ENCODE measurements at places on chromosomes 5 and 9.

DNA sequence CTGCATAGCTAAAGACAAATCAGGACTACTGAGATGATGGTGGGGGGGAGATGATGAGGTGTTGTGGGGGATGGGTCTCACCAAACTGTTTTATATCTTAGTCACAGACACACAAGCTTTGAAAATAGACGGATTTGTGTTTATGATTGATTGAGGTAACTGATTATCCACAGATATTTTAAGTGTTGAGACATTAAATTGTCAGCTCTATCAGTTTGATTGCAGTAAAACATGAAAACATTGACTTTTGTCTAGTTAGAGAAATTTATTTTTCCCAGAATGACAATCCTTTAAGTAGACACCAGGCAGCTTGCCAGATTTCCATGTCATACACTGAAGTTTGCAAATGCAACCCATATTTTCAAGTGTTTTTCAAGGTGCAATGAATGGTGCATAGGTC lies 149.8 kb downstream of the NR2F1-AS1 start:
- peak; percentile 14 for DNase-seq

- no peak for DNase-seq
These were observed 5.8 kb upstream of the CARD19 start for GRCh38 chr9:93090091-93090655.

- DNase-seq = no peak
These were observed 612 bp downstream of the UGT3A2 start for GRCh38 chr5:36066001-36066539.

- peak; percentile 99 for DNase-seq
These were observed 184.8 kb downstream of the PBX3 start for GRCh38 chr9:125932012-125932411.

GRCh38 chr5:137114529-137114928 lies 384.6 kb downstream of the SPOCK1 start:
- DNase-seq = peak; percentile 25

- peak; percentile 3 for DNase-seq
These were observed 207.3 kb downstream of the TMEM38B start for GRCh38 chr9:105901514-105902109.

- peak; percentile 69 for DNase-seq
These were observed 90.7 kb downstream of the MEF2C start for GRCh38 chr5:88792144-88792840.

DNA sequence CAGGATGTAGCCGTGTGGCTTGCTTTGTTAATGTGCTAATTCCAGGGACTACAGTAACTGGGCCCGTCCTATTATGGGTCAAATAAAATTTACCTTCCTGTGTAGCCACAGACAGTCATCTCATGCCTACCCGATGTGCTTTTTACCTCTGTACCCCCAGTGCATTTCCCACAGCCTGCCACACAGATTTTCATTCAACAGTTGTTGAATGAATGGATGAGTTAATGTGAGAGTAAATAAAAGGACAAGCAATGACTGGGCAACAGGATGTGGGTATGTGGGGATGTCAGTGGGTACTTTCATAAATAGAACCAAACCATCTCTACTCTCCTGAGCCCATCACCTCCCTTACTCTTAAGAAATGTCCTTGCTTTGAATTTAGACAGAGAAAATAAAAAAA lies 441.2 kb upstream of the ZNF462 start:
- no peak for DNase-seq

DNA sequence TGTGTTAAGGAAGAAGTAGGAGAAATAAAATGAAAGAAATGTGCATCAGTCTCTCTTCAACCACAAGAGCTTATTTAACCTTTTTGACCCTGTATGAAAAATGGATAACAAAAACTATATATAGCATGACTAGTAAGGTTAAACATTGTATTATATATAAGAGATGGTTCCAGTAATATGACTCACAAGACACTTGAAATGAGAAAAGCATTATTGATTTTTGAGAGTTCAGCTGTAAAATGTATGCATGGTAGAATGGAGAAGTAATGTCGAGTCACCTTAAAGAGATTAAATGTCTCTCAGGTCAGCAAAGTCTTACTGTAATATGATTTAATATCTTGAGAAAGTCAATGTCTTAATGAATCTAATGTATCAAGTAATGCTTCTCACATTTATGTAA lies 860.9 kb downstream of the TAF11L14 start:
- no peak for DNase-seq

DNA sequence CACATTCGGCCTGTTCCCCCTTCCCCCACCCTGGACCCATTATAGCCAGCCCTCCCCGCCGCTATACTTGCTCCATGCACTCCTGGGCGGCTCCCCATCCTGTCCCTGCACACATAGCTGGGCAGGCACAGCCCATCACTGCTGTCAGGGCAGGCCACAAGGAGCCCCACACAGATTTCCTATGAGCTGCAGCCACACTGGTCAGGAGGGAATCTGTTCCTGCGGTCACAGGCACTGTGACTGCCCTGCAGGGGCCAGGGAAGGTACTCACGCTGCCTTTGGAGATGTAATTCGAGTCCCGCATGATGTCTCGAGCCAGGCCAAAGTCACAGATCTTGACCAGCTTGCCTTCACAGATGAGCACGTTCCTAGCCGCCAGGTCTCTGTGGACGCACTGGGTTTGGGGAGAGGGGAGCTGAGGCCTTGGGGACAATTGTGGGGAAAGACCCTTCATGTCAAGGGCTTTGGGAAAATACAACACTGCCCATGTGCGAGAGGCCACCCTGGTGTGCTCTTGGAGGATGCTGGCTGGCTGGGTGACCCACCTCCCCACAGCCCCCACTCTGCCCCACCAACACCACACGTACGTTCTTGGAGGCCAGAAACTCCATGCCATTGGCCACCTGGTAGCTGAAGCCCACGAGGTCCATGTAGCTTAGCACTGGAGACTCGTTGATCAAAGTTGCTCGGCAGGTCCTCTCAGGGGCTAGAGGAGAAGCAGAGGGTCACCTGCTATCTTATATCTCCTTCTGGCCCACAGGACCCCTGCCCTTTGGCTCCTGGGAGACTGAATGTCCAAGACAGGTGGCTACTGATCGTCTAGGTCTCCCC lies 34.5 kb upstream of the CSF1R start:
- no peak for DNase-seq

DNA sequence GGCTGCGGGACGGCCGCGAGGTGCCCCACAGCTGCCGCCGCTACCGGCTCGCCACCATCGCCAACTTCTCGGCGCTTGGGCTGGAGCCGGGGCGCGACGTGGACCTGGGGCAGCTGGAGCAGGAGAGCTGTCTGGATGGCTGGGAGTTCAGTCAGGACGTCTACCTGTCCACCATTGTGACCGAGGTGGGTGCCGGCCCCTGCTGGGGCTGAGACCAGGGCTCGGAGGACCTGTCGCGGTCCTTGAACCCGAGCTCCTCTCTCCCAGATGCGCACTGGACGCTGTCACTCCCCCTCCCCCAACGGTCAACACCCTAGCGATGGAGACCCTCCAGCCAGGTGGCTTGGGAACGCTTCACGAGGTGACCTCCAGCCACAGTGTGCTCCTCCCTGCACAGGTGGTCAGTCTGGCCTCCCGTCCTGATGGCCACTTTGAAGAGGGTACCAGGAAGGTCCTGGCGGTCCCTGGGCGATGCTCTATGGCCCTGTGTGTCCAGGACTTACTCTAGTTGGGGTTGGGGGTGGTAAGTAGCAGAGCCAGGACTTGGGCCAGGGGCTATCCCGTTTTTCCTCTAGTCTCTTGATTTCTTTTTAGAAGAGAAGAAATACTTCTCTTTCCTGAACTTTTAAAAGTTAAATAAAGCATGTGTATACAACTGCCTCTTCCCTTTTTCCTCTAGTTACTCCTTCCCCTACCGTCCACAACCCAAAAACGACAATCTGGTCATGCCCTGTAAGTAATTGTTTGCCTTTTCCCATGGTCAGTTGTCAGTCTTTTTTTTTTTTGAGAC lies 866 bp downstream of the SLC22A5 start:
- DNase-seq = no peak

- no peak for DNase-seq
These were observed 215.3 kb downstream of the TLR4 start for GRCh38 chr9:117919538-117919937.

DNA sequence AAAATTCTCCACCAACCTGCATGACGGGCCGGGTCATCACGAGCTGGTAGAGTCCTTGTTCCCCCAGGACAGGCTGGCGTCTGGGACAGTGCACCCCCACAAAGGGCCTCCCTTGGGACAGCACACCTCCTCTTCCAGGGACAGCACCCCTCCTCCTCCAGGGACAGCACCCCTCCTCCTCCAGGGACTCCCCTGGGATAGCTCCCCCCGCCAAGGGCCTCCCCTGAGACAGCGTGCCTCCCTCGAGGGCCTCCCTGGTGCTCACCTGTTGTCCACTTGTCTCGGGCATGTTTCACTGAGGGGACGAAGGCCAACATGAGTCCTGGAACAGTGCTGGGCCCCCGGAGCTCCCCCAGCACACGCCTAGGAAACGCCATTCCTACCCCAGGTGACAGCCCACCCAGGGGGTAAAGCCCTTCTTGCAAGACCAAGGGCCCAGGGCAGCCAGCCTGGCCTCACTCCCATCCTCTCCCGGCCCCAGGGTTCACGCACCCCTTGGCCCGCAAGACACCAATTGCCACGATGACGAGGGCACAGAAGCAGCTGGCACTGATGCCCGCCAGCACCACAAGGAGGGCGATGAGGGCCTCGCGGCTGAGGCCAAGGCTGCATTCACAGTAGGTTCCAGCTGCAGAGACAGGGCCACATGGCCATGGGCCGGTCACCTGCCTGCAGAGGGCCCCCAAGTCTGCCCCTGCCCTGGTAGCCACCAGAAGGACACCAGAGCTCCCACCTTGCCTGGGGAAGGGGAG lies 531 bp downstream of the TMEM210 start:
- DNase-seq = no peak

GRCh38 chr9:134863941-134864820 lies 16.4 kb upstream of the FCN2 start:
- DNase-seq = no peak

DNA sequence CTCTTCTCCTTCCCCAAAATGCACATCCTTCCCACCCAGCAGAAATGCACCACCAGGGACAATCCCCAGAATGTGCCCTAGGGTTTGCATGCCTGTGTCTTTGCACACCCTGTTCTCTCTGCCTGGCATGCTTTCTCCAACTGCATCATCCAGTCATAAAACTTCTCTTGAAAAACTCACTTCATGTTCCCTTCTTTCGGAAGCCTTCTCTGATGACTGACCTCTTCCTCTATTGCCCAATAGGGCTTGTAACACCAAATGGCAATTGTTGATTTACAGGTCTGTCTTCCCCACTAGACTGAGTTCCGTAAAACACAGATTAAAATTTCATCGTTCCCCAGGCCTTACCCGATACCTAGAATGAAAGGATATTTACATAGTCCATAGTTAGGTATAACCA lies 83.1 kb upstream of the SPOCK1 start:
- DNase-seq = no peak

GRCh38 chr9:26662476-26662875 lies 230.1 kb downstream of the CAAP1 start:
- DNase-seq = no peak

- no peak for DNase-seq
These were observed 1413.1 kb upstream of the CDH6 start for GRCh38 chr5:29780401-29780800.

DNA sequence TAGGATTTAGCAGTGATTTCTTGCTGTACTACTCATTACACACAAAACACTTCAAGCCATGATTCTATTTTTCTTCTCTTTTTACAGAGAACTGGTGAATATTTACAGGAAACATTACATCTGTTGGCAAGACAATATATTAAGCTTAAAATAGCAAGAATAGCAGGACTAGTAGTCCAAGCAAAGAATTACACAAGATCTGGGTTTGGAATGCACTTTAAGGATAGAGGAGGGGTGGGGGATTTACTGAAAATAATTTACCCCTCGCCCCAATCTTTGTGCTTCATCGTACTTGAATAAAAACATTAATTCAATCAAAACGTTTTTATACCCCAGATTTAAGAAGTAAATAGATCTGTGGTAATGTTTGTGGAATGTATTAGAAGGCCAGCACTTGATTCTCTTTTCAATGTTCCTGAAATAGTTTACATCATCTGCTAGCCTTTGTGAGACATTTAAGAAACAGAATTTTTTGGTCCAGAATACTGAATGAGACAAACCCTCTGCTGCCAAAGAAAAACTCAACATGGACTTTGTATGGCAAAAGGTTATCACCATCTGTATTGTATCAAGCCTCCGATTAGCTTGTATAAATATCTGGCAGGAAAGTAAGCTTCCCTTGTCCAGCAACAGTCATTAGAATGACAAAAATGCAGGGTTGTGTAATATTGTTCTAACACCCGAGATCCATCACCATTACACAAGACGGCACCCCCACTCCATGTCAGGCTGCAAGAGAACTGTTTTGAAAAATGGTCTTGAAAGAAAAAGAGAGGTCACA lies 23.8 kb downstream of the SVEP1 start:
- DNase-seq = peak; percentile 88

DNA sequence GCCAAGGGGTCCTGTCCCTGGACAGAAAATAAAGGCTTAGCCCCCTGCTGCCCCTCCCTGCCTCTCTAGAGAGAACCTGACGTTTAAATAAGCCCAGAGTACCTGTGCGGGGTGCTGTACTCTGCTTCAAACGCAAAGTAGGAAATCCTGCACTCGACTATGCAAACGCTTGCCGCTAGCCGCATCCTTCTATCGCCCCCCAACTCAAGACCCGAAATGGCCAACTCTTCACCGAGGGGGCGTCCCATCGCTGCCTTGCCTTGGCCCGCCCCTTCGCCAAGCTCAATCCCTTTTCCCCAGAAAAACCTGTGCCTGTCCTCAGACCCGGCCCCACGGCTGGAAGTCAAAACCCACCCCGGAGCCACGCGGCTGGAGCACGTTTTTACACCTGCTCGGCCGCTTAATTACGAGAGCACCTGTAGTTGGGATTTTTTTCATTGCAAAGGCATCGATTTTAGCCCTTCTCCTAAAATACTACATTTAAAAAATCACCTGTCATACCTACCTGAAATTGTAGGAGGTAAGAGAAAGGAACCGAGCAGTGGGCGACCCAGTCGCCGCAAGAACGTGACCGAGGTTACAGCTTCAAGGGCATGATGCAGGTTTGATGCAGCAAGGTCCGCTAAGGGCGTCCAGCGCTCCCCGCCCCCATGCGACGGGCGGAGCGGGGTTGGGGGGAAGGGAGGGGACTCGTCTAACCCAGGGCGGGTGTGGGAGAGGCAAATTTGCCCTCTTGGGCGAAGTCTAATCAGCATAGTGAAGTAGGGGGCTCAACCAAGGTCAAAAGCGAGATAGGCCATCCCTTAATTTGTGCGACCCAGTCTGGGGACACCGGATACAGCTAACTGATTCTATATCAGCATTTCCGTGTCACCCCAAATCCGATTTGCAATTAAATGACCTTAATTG lies 3.5 kb downstream of the ELAVL2 start:
- DNase-seq = no peak

GRCh38 chr9:85263288-85263687 lies 478.5 kb downstream of the AGTPBP1 start:
- no peak for DNase-seq

- no peak for DNase-seq
These were observed 179.9 kb downstream of the DTWD2 start for GRCh38 chr5:118808441-118808840.

GRCh38 chr9:131776473-131776872 lies 36.6 kb upstream of the RAPGEF1 start:
- DNase-seq = peak; percentile 36

- no peak for DNase-seq
These were observed 429.8 kb downstream of the SPATA31D1 start for GRCh38 chr9:82418334-82418733.

DNA sequence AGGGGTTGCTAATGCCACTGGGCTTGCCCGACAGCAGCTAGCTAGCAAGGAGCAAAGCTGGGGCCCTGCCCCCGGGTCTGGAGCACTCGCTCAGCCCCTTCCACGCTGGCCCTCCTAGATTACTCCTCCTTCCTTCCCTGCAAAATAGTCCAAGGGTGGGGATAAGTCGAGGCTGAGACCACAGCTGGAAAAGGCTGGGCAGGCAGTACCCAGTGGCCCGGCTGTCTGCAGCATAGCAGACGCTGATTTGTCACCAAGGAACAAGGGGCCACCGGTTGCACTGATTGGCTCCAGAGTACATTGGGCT lies 73.9 kb downstream of the ADAMTS2 start:
- DNase-seq = no peak

Data from IMR-90 (cell line).